Midbrain (tissue), 1 donor: ENCODE measurements at places on chromosomes 4 and X.

GRCh38 chr4:28976369-28976768 is 1743.8 kb upstream of the PCDH7 start:
- DNase-seq: no peak

DNA sequence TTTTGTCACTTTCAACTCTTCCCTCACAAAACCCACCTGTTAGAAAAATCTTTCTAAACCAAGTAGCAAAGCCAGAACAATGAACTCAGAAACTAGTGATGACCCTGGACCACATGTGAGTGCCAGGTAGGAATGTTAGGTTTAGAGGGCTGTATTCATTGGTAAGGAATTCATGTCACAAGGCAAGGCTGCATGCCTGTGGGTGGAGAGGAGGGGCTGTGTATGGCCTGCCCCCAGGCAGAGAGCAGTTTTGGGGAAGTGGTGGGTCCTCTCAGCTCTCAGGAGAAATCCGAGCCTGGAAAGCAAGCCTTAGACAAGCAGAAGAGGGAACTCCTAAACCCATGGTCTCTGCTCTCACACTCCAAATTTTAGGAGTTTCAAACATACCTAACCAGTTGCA is 2.4 kb downstream of the RNF175 start:
- no peak for DNase-seq

DNA sequence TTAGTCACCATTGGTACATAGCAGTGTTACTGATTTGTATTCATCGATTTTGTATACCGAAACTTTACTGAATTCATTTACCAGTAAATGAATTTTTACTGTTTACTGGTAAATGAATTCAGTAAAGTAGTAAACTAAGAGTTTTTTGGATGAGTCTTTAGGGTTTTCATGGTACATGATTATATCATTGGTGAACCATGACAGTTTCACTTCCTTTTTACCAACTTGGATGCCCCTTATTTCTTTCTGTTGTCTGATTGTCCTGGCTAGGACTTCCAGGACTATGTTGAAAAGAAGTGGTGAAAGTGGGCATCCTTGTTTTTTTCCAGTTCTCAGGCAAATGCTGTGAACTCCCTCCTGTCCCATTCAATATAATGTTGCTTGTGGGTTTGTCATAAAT is 494.9 kb downstream of the GALNTL6 start:
- DNase-seq: no peak

- no peak for DNase-seq
Measured at GRCh38 chr4:88275516-88275915, 8.8 kb downstream of the PPM1K start.

- no peak for DNase-seq
Measured at GRCh38 chrX:111511477-111511876, at the start of gene SERTM2. Gene SERTM2 (plus strand): TSS chrX:111511645. CDS start chrX:111518858, 7,213 bp downstream.
